Smooth muscle cell of the brain vasculature (primary cell): ENCODE measurements at places on chromosomes 6 and 20.

DNA sequence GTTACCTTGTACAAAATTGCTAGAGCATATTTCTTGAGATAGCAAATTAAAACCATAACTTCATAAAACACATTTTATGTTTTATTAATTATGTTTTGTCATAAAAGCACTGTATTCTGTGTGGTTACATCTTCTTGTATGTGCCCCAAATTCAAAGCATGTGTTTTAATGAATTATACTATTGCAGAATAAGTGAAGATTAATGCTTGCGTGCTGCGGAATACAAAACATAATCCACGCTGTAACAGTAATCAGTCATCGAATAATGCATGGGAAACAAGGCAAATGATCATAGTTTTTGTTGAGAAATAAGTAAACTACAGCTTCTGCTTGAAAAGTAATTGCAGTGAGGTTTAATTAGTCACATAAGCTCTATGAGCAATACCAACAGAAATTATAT is 459.2 kb upstream of the SOX4 start:
- DNase-seq = no peak

DNA sequence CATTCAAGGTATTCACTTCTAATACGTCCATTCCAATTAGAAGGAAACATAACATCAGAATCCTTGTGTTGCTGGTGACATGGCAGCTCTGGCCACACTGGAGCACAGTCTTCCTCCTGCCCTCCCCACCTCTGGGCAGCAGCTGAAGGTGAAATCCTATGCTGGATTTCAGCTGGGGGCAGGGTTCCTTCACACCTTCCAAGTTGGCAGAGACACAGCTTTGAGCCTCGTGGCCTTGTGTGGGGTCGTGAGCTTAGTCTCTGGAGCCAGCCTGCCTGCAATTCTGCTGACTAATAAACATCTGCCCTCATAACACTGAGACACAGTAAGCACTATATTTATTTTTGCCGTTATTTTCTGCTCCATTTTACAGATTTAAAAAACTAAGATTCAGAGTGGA is 218.9 kb upstream of the RIN2 start:
- DNase-seq = no peak

GRCh38 chr20:11814267-11814666 is 103.4 kb upstream of the BTBD3 start:
- DNase-seq = no peak

- no peak for DNase-seq
These were observed 140.1 kb downstream of the REV3L start for GRCh38 chr6:111342913-111343312.

DNA sequence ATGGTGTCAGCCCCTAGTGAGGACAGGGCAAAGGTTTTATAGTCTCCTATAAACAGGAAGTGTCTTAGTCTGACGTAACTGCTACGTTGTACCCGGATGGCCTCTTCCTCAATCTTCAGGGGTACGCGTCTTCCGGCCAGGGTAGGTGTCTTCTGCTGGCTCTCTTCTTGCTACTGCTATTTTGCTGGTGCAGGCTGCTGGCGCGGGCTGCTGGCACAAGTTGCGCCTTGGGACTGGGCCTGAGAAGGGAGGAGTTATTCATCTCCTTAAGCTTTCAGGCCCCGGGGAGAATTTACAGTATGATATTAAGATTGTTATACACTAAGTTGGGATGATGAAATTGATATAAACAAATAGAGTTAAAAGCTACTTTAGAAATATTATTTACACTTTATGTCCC is 74.4 kb downstream of the HDGFL1 start:
- no peak for DNase-seq

DNA sequence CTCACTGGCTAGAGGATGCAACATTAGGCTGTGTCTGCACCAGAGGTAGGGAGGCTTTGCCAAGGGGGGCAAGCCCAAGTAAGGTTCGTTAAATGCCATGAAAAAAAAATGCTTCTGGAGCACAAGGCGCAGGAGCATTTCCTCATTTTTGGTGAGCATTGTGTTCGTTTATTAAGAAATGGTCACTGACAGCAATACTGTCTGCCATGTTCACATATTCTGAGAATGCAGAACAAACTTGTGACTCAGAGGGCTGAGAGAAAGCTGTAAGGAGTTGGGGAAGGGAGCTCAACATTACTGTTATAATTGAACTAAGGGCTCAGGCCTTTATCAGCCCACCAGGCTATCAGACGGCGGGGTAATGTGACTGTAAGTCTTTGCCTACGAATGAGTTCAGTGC is 465.4 kb upstream of the BTBD3 start:
- no peak for DNase-seq

DNA sequence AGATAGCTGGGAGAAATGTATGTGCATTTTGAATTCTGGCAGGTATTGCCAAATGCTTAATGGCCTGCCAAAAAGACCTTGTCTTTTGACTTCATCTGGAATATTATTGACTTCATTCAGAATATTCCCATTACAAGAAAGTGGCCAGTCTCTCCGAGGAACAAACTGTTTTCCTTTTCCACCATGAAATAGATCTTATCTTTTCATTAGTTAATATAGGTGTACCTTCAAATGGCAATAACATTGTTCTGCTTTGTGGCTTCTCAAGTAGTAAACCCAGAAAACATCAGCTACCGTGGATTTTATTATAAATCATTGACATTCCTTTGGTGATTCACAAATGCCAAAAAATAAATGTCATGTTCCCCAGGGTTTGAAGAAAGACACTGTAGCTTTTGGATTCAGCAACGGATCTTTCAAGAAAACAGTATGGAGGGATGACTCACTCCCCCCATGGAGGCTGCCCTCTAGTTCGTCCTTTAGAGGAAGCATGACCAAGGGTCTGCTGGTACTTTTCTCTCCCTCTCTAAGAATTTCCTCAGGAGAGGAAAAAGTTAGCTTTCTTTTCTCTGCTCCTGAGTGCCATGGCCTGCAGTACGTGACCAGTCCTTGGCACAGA is 1.1 kb upstream of the RNF182 start:
- DNase-seq = peak; percentile 70

- no peak for DNase-seq
These were observed 73.8 kb upstream of the CD93 start for GRCh38 chr20:23159947-23160318.

GRCh38 chr6:26232940-26233648 is 131.9 kb upstream of the BTN3A2 start:
- no peak for DNase-seq

- no peak for DNase-seq
These were observed 17.0 kb upstream of the MEP1A start for GRCh38 chr6:46776070-46776712.

GRCh38 chr6:125963817-125964216 is 7.2 kb downstream of the HINT3 start:
- DNase-seq = no peak

DNA sequence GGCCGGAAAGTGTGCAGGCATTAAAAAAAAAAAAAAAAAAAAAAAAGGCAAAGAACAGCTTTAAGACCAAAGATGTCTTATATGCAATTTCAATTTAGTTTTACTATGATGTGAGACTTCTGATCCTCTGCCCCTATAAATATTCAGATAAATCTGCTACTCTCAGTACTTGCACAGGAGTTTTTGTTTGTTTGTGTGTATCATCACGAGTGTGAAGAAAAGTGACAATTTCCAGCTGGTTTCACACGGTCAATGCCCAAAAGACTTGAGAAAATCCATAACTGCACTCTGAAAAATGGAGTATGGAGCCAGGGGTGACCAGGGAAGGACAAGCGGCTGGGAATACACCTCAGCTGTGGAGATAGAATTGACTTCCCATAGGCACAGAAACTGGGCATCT is 757.7 kb downstream of the C6orf118 start:
- DNase-seq = no peak

DNA sequence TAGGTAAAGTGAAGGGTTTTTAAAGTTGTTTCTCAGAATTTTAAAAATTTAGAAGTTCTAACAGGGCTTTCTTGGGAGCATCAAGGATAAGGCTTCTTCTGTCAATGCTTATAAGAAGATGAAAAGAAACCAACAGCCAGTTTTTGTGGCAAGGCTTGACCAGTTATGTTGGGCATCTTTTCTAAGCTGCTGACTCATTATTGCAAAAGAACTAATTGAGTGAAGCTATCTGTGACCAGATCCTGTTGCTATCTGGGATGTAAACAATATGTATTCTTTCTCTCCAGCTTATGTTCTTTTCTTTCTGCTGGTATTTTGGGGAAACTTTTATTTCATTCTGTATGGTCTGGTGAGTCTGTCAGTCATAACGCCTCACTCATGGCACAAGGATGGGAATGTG is 643.8 kb downstream of the HDGFL1 start:
- no peak for DNase-seq

DNA sequence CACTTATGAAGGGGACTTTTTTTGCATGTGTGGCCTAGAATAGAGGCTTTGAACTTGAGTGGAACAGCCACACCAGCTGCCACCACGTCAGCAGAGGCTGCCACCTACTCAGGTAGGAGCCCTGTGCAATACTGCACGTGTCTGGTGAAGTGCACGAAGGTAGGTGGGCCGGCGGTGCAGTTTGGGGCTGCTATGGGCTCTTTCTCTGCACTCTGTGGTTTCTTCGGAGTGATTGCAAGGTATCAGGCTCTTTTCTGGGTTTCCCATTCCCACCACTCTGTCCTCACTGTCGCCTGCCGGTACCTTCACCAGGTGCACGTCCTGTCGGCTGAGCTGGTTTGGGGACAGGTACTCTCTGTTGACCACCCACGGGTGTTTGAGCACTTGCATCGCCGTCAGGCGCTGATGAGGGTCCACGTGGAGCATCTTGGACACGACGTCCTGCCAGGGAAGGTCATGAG is 30.8 kb upstream of the MPC1 start:
- DNase-seq = no peak

DNA sequence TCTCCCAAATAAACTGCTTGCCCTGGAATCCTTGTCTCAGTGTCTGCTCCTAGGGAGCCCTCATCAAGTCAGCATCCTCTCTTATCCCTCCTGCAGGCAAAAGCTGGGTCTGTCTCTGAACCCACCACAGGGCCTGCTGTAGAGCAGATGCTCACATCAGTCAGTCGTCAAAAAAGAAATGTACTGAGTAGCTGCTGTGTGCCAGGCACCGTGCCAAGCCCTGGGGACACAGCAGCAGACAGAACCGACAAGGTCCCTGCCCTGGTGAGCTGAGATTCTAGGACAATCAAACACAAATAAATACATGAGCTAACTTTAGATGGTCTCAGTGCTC is 68.5 kb downstream of the EYA2 start:
- no peak for DNase-seq

DNA sequence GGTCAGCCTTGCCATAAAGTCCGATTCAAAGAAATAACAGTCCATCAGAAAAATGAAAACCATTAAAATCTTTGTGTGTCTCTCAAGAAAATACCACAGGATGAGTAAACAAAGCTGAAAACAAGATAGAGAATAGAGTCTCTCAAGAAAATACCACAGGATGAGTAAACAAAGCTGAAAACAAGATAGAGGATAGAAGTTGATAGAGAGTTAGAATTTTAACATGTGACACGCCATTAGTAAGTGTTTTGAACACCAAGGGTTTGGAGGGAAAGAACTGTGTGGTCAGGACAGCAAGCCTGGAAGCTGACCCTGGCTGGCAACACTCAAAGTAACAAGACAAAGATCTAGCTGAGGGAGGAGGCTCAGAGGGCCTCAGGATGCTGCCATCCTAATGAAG is 43.9 kb upstream of the PRND start:
- no peak for DNase-seq

GRCh38 chr20:11697646-11698045 is 220.0 kb upstream of the BTBD3 start:
- no peak for DNase-seq

GRCh38 chr6:82832811-82833210 is 232.8 kb downstream of the UBE3D start:
- no peak for DNase-seq

DNA sequence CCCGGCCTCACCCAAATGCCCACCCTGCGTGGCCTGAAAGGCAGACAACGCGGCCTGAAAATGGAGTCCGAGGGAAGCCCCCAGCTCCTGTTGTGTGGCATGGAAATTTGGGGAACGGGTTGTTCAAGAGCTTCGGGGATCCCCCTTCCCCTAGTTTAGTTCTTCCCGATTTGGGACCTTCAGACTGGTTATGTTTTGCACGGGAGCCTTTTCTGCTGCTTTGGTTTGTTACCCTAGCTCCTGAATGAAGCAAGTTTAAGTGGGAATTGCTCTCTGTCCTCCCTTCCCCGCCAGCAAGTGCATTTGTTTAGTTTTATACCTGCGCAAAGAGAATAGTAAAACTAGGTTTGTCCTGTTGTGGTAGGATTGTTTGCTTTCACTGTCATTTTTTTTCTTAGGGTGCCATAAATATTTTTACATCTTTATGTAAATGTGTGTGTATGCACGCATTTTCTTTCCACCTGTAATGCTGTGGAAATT is 604 bp downstream of the SH3BGRL2 start:
- no peak for DNase-seq

- DNase-seq = no peak
These were observed 25.9 kb downstream of the GNAS start for GRCh38 chr20:58878399-58878798.

DNA sequence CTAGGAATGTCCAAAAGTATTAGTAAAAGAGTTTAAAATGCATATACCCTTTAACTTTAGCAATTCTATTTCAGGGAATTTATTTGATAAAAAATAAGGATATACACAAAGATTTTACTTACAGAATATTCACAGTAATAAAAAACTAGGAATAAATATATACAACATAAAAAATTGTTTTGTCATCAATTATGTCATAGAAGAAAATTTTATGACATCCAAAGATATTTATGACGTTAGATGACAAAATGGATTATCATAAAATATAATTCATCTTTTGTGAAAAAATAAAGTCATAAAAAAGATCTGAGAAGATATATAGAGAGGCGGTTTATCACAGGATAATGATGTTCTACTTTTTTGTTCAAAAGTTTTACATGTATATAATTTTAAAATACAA is 32.0 kb upstream of the TCF21 start:
- no peak for DNase-seq

GRCh38 chr6:15036690-15037245 is 209.1 kb upstream of the JARID2 start:
- DNase-seq = no peak

DNA sequence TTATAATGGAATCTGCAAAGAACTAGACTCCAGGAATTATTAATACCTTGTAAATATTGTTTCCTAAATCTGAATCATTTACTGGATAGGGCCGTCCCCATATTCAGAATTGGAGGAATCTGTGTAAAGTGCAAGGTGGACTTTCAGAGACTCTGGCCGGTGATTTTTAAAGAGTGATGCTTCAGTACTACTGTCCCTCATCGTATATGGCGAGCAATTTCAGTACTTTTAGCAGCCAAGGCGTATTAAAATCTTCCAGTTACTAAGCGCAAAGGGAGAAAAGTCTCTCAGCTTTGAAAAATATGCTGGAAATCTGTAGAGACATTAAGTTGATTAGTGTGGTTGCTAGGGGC is 483 bp downstream of the SMIM26 start:
- DNase-seq = no peak
